ENCODE measurements at places on chromosomes 3 and 15. TPM values are rescaled to one million over a fixed set of nuclear protein-coding genes. Genes with fewer than 3 reads are reported as not detected.

SOX14 gene
- not detected for total RNA-seq

MAPKAPK3 gene
- total RNA-seq: 20.4 TPM

MUSTN1 gene
- total RNA-seq: 0.25 TPM

GOLGA8N gene
- total RNA-seq: 6.8 TPM

SLC12A8 gene
- 20.3 TPM for total RNA-seq

EFCC1 gene
- 0.14 TPM for total RNA-seq

C3orf70 gene
- 0.59 TPM for total RNA-seq

A4GNT gene
- 0.42 TPM for total RNA-seq

MED12L gene
- total RNA-seq: 2.1 TPM

ZNF710 gene
- 15.3 TPM for total RNA-seq

TRIM42 gene
- not detected for total RNA-seq

SYNPR gene
- not detected for total RNA-seq
